ENCODE measurements at places on chromosomes 16 and 17.

- DNase-seq, result no peak
Observed at GRCh38 chr17:7839190-7839875, 5.3 kb downstream of the KDM6B start.

DNA sequence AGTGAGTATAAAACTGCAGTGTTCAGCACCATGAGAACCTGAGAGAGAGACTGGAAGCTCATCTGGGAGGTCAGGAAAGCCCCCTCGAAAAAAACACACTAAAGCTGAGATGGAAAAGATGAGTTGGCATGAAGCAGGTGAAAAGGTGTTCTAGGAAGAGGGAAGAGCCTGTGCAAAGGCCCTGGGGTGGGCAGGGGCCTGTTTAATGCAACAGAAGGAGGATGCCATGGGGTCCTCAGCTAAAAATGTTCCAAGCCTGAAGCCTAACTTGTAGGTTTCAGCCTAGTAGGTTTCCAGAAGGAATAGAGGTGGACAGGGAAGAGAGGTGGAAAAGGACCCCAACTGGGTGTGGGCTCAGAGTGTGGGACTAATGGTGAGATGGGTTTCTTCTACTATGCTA lies 242.3 kb upstream of the ZFHX3 start:
- DNase-seq, result no peak

GRCh38 chr16:81684901-81685300 lies 94.2 kb upstream of the PLCG2 start:
- no peak for DNase-seq

- no peak for DNase-seq
Observed at GRCh38 chr16:3173892-3174617, 13.9 kb upstream of the OR1F1 start.

DNA sequence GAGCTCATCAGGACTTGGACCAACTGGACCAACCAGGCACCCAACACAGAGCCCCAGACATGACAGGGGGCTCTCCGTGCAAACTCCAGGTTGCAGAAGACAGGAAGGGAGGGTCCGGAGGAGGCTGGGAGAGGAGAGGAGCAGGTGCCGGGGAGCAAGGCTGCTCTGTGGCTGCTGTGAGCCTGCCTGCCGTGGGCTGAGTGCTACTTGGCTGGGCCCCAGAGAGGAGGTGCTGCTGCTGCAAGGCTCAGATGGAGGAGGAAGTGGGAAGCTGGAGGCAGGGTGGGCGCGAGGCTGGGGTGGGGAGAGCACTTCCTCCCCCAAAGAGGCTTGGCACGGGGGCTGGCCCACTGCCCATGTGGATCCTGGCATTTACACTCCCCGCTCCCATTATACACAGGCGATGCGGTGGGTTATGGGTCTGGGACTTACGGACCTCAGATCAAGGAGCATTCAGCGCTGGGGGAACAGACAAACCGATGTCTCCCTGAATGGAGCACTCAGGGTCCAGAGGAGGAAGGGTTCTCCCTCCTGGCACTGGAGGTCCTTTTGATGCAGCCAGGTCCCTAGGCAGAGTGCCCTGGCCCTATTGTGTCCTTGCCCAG lies 15.9 kb downstream of the EPOP start:
- no peak for DNase-seq

DNA sequence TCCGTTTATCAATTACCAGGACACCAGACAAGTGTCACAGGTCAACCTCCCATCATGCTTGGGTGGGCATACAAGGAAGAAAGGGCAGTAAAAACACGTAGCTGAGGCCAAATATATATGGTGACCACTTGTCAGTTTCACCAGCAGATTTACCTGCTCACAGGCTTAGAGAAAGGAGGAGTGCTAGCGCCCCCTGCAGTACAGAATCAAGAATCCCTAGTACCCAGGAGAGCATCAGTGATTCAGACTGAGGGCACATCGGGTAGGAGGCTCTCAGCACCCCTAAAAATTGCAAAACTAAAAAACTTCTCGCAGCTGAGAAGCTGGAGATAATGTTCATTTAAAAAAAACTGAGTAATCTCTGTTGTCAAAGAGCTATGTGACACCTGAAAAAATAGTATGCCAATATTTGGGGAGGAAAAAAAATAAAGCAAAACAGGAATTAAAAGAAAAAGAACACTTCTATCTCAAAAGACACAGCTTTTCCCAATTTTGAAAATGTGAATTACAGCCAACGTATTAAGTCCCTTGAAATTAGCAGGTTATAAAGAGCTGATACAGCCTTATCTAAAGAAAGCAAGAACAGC lies 21.2 kb upstream of the MON1B start:
- no peak for DNase-seq

DNA sequence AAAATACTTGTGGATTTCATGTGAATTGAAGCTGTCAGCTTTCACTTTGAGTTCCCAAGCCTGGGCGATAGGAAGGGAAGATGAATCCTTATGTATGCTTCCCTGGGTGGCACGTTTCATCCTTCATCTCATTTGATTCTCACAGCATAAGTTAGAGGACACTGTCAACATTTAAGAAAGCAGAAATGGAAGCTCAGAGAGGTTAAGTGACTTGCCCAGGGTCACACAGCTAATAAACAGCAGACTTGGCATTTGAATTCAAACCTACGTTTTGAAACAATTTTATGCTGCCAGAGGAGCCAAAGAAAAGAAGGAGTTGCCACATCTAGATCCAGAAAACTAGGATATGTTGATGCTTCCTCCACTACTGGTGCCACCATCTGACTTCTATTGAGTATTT lies 108.3 kb upstream of the GPR139 start:
- DNase-seq, result no peak

GRCh38 chr17:57352665-57353175 lies 96.4 kb downstream of the MSI2 start:
- no peak for DNase-seq

DNA sequence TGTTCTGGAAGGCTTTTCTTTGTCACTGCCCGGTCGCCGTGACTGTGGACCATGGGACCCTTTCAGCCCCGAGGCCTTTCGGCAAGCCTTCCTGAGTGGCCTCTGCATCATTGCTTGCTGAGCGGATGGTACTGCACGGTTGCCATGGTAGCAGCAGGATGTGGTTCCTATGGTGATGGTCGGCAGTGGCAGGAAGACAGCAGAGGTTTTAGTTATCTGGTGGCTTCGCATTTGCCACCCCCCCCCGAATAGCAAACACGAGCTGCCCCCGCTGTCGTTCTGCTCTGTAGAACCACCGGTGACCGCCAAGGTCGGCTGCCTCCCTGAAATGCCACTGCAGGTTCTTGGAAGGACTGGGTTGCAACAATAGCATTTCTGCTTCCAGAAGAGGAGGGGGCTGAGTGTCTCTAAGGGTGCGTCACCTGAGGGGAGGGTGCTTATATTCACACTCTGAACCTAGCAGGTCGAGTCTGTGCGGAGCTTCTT lies 76.6 kb downstream of the CMIP start:
- peak; percentile 38 for DNase-seq

GRCh38 chr16:77310877-77311276 lies 111.7 kb downstream of the SYCE1L start:
- DNase-seq, result no peak

DNA sequence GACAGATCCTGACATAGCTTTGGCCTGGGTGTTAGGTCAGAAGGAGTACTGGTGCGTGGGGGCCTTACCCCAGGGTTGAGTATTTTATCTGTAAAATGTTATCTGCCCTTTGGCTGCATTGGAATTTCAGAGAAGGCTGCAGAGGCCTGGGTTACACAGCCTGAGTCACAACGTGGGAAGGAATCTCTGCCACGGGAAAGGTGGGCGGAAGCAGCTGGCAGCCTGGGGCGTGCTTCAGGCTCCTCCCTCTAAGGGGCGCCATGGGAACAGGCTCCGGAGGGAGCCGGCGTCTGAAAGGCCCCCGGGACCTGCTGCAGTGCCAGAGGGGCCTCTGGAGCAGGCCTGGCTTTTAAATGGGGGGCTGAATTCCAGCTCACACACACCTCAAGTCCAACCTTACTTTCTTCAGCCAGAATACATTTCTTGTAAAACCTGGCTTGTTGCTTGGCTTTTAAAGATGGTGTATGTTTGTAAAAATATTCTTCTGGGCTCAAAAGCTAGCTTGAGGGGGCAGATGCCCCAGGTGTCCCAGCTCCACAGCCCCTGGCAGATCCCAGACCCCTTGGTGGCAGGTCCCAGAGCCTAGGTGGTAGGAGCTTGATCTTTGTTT lies 142.2 kb downstream of the RAB11FIP4 start:
- no peak for DNase-seq

DNA sequence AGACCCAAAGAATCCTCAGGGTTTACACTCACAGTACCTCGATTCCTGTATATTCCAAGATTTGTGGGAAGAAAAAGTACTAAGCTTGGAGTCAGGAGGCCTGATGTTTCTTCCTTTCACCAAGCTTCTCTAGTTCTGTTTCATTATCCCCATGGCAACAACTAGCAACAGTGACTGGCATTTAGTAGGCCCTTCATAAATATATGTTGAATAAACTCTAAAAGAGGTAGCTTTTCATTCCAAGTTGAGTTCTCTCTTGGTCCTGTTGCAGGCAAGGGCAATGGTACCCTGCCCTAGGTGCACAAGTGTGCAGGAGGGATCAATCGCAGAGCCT lies 527 bp upstream of the UBE2Z start:
- no peak for DNase-seq

GRCh38 chr17:29154516-29155226 lies 25.5 kb downstream of the MYO18A start:
- no peak for DNase-seq

GRCh38 chr17:34519282-34519681 lies 60.1 kb upstream of the TMEM132E start:
- DNase-seq, result no peak

GRCh38 chr17:13883659-13884058 lies 185.6 kb upstream of the COX10 start:
- no peak for DNase-seq

- no peak for DNase-seq
Observed at GRCh38 chr17:146983-147761, 9.8 kb downstream of the SCGB1C2 start.

- no peak for DNase-seq
Observed at GRCh38 chr17:59783221-59784047, 76.0 kb downstream of the VMP1 start.

- peak; percentile 80 for DNase-seq
Observed at GRCh38 chr16:88703486-88704309, 2.5 kb downstream of the RNF166 start.

- DNase-seq, result no peak
Observed at GRCh38 chr17:27996202-27997043, 46.1 kb upstream of the NLK start.

DNA sequence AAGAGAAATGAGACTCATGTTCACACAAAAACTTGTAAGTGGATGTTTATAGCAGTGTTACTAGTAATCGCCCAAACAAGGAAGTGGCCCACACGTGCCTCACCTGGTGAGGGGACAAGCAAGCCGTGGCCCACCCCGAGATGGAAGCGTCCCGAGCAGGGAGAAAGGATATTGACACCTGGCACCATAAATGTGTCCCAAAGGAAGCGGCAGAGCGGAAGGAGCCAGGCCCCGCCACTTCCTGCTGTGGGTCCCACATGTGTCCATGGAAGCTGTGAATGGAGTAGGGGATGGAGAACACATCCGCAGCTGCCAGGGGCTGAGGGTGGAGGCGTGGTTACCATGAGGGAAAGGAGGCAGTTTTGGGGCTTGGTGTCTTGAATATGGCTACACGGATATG lies 18.9 kb downstream of the KCNJ18 start:
- no peak for DNase-seq

DNA sequence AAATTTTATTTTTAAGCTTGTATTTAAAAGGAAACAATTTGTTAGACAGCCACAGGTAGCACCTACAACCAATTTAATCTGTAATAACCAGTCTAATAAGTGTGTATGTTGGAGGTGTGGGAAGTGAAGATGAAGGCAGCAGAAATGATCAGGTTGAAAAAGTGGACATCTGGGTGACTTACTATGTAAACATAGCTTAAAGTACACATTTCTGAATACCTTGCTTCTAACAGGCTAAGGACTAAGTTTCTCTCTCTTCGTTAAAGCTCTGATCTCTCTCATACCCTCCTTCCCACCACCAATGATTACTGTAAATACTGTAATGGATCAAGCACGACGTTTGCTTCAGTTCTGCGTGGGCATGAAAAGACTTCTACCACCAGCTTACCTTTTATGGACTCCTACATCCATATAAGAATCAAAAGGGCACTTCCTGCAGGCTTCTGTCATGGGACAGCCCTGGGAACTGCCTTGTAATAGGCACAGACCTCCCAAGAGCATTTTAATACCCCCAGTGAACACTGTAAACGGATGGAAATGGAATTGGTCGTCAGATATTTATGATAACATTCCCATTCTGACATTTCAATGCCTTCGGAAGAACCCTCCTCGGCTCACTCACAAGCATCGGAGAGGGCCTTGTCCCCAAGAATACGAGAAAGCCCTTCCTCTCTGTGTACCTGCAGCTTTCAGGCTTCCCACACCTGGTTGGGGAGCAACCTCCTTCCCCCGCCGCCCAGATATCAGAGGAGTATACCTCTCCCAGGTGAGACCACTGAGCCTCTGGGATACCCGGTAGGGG lies 700 bp downstream of the CCDC43 start:
- no peak for DNase-seq

- no peak for DNase-seq
Observed at GRCh38 chr16:70556063-70556462, 32.4 kb downstream of the SF3B3 start.

GRCh38 chr17:1834380-1835149 lies 4.8 kb downstream of the RPA1 start:
- no peak for DNase-seq

- no peak for DNase-seq
Observed at GRCh38 chr17:72372185-72372584, 251.4 kb downstream of the SOX9 start.

- no peak for DNase-seq
Observed at GRCh38 chr17:76255801-76256429, 9.2 kb upstream of the UBALD2 start.

DNA sequence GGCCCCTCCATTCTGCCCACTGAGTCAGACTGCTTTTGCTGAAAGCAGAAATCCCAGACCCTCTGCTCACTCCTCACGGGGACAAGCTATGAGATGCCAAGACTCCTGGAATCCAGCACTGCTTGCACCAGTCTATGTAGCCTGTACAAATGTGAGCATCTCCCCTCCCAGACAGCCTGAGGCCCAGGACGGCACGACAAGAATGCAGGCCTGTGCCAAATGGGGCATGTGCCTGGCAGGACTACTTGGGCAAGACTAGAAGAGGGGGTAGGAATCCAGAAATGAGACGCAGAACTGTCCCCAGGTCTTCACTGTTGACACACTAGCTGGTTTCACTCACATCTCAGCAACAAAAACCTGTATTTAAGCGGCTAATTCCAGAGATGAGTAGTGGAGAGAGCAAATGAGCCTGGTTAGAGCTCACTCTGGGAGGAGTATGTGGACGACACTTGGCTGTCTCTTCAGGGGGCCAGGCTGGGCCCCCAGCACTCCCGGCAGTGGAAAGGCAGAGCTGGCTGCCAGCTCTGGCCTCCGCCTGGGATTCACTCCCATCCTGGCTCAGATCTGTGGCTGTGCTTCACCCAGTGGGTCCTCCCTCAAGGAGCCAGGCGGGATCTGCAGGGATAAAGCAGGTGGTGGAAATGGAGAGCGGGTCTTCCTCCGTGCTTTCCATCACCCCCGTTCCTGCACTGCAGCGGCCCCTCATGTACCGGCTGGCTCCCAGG lies 2.9 kb upstream of the MYO1C start:
- DNase-seq, result no peak

- no peak for DNase-seq
Observed at GRCh38 chr17:62630365-62631085, 3.1 kb downstream of the MRC2 start.

GRCh38 chr17:28366605-28367004 lies 1.6 kb upstream of the SEBOX start:
- DNase-seq, result no peak
